ENCODE measurements at places on chromosomes 3 and 15. TPM values are rescaled to one million over a fixed set of nuclear protein-coding genes. Genes with fewer than 3 reads are reported as not detected.

- H3K4me1 ChIP-seq, result peaks cover 20% of the 10 kb centered on the region
- H3K27ac ChIP-seq, result peak overlapping the region; percentile 16
- no peak overlapping the region for H3K4me3 ChIP-seq
- peaks cover 24% of the 10 kb centered on the region for H3K36me3 ChIP-seq
Measured at GRCh38 chr15:41263891-41264351, 32.9 kb downstream of the CHP1 start.

- no peaks in the 10 kb centered on the region for H3K27me3 ChIP-seq
- DNase-seq, result no peak
- H3K27ac ChIP-seq, result no peak overlapping the region
- H3K4me1 ChIP-seq, result no peaks in the 10 kb centered on the region
Measured at GRCh38 chr3:46293035-46293724, 50.9 kb downstream of the CCR3 start.

- no peak overlapping the region for H3K4me3 ChIP-seq
- no peak overlapping the region for H3K27ac ChIP-seq
- no peaks in the 10 kb centered on the region for H3K27me3 ChIP-seq
- DNase-seq, result no peak
- H3K36me3 ChIP-seq, result no peaks in the 10 kb centered on the region
- H3K4me1 ChIP-seq, result no peaks in the 10 kb centered on the region
Measured at GRCh38 chr3:171883257-171883892, 40.2 kb downstream of the TMEM212 start.

DNA sequence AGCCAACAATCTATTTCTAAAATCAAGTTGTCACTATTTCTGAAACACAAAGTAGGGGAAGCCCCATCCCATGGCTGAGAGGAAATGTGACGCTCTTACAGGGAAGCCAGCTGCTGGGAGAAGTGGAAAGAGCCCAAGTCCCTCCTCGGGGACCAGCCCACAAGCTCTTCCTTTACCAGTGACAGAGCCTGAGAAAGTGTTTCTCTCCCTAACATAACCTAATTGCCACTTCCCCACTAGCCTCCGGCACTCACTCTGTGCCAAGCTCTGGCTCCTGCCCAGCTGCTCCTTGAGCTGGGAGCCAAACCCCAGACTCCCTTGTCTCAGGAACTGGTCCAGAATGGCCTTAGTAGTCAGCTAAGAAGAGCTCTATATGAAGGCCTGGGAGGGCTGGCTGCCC is 42.9 kb downstream of the TNFAIP8L3 start:
- H3K36me3 ChIP-seq, result no peaks in the 10 kb centered on the region
- H3K4me3 ChIP-seq, result no peak overlapping the region
- no peaks in the 10 kb centered on the region for H3K27me3 ChIP-seq
- no peak for DNase-seq
- H3K27ac ChIP-seq, result no peak overlapping the region

DNA sequence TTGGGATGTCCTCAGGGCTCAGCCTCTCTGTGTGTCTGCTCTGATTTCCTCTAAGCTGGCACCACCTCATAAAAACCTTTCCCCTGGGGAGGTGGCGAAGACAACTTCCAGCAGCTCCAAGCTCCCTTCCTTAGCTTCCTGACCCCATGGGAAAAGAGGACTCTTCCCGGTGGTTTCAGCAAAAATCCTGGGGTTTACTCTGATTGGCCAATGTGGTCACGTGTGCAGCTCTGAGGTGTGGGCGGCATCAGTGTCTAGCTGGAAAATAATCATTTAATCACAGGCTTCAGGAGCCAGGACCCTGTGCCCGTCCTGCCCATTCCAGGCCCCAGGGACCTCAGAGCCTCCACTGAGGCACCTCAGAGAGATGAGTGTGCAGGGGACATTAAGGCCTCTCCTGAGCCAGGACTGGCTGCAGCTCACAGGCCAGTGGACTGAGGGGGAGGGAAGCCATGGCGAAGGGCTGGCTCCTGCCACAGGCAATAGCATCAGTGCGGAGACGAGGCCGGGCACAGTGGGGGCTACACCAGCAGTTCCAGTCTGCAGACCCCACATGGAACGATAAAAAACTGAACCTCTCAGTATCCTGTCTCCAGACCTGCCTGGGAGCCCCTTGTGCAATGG is 104.1 kb downstream of the TPRA1 start:
- DNase-seq, result no peak
- no peaks in the 10 kb centered on the region for H3K36me3 ChIP-seq
- peaks cover 53% of the 10 kb centered on the region for H3K27me3 ChIP-seq

DNA sequence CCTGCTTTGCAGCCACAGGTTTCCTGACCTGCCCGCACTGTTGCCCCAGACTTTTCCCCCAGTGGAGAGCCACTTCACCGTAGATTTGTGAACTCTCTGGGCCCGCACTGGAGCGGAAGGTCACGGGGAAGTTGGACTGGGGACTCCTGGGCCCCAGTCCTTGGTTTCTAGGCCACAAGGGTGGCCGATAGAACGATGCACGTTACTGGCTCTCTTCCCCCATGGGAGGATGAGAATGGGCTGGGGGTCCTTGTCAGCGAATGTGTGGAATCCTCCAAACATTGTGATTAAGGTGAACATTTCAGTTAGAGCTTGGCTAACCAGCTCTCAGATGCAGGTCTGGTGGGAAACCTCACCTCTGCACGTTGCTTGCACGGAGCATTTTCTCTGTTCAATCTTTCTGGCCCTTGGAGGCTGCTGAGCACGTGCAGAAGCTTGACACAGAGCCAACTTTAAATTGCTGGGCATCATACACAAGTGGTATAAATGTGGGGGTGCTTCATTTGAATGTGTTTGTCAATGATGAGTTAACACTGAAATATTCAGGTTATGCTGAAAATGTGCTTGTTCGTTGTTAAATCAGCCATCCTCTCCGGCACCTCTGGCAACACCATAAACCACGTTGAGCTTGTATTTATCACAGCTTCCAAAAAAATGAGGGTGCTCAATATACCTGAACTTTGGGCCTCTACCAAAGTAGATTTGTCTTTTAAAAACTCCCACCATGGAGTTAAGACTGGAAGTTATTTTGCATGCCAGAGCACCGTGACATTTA is 976 bp downstream of the DIS3L start:
- H3K36me3 ChIP-seq, result no peaks in the 10 kb centered on the region
- H3K4me3 ChIP-seq, result peak overlapping the region; percentile 52
- peak; percentile 79 for DNase-seq

DNA sequence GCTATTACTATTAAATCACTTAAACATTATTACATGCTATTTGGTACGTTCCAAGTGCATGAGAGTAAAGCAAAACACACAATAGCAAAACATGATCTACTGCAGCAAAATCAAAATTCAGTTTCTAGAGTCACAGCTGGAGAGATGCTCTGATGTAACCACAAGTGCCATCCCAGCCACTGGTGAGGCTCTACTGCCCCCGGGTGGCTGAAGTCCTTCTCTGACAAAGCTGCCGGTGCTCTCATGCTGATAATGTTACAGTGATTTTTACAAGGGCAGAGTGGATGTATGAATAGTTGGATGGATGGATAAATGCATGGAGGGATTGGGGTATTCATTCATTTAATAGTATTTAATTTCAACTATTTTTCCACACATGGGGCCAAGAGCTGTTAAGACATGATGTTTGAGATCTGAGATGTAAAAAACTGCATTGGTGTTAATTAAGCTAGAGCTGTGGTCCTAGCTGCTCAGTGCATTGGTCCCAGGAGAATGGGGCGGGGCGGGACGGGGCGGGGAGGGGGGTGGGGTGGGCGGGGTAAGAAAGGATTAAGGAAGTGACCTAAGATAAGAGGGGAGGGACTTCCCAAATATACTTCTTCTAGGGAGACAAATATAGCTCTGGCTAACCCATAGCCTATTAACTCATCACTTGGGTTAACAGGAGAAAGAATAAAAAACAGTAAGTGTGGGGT is 5.3 kb upstream of the SPESP1 start:
- peak; percentile 48 for DNase-seq
- no peaks in the 10 kb centered on the region for H3K4me1 ChIP-seq
- no peak overlapping the region for H3K4me3 ChIP-seq
- no peaks in the 10 kb centered on the region for H3K36me3 ChIP-seq
- H3K27me3 ChIP-seq, result no peaks in the 10 kb centered on the region

Gene PRR23E
- not detected for total RNA-seq

Gene IL5RA
- total RNA-seq, result not detected

Measured in PC-9 (cell line).